COLO829 (cell line): ENCODE measurements at places on chromosomes 2 and 18.

DNA sequence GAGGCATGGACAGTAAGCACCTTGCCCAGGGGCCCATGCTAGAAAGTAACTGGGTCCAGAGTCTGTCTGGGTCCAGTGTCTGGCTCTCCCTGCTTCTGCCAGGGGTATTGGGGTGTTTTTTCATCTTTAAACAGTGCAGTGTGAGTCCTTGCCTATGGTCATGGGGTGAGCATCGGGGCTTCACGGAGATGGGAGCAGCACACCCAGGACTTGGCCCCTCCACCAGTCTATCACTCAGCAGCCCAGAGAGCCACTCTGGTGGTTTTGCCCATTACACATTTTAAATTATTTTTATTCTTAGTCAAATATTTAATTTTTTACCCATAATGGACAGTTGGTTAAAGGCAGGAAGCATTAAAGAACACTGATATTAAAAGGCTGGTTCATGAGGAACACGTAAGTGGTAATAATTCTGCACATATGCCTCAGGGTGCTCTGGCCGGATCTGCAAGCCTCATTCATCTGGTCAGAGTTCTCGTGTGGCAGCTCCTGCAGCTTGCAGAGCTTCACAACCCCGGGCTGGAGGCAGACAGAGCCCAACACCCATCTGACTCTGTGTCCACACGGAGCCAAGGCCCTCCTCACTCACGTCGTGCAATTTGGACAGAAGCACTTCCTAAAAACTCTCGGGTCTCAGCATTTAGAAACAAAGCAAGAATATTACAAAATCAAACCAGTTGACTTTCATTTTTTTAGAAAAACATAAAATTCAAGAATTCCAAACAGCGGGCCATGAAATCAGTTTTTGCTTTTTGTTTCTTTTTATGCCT lies 204.1 kb downstream of the CTIF start:
- DNase-seq = peak; percentile 43

- peak; percentile 3 for DNase-seq
Observed at GRCh38 chr2:96175951-96176350, 30.7 kb upstream of the DUSP2 start.

- no peak for DNase-seq
Observed at GRCh38 chr2:131425231-131425941, 50.5 kb upstream of the TUBA3D start.

DNA sequence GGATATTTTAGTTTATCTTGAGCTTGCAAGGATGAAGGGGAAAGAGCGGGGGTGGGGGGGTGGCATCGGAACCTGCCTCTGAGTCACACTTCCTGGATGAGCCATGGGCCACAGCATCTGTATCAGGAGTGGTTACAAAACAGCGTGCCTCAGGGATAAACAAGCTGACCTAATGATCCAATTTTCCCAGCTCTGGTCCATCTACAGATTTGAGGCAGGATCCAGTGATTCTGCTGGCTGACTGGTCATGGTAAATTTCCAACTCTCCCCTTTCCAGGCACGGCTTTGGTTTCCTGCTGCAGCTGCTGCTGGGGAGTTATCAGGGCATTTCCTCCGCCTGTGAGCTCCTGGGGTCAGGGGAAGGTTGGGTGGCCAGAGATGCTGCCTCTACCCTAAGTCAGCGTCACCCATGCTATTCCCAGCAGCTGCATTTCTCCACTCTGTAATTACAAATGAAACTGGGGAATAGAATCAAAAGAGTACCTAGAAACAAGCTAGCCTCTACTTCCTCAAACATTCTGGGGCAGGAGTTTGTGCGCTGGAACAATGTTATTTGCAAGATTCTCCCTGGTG lies 4.7 kb upstream of the HPCAL1 start:
- DNase-seq = peak; percentile 69

DNA sequence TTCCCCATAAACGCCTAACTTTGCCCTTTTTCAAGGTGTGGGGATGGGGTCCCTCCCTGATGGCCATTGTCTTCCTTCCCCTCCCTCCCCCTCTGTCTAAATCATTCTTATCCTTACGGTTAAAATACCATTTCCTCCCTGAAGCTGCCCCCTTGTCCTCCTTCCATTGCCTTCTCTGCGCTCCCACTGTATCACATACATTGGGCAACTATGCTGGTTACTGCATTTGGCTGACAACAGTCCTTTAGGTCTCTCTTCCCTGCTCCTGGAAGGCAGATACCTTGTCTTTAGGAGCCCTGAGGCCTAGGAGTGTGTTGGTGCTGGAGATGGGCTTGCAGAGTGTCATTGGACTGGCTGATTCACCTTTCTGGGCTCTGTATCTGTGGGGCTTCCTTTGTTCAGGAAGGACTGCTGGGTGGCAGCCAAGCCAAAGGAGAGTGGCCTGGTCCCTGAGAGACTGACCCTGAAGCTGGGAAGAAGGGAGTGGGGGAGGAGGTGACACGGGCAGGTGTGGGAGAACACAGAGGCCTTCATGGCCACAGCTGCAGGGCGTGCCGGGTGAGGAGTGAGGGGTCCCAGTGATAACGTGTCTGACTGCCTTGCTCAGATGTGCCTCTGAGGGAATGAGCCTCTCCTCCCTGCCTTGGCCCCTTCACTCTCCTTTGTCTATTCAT lies 2.2 kb downstream of the WNT6 start:
- DNase-seq = no peak

- no peak for DNase-seq
Observed at GRCh38 chr18:25174324-25174723, 177.6 kb downstream of the ZNF521 start.

DNA sequence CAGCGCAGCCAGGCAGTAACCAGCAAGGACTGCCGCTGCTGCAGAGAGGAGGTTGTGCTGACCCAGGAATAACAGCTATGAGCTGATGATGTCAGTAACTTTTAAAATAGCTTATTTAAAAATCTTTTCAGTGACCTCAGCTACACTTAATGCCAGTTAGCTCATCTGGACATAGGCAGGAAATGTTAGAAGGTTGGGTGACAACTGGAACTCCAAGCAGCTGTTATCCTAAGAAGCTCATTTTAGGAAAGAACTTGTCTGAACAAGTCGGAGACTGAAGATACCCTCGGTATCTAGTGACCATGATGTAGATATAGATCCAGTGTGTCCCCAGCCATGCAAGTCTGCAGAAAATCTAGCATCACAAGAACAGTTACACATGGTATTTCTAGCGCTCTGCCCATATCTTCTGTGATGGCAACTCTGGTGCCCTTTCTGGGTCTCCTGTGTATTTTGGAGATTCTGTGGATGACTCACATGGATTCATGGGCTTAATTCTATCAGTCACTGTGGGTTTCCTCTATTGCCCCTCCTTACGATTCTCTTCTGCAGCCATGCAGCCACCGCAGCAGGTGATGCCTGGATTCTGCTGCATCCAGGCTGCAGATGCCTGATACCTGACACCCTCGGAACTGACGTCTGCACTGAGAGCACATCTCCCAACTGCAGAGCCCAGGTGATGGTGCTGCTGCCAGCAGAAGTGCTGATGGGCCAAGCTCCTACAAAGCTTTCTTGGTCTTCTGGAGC lies 19.8 kb upstream of the PLEK start:
- no peak for DNase-seq

DNA sequence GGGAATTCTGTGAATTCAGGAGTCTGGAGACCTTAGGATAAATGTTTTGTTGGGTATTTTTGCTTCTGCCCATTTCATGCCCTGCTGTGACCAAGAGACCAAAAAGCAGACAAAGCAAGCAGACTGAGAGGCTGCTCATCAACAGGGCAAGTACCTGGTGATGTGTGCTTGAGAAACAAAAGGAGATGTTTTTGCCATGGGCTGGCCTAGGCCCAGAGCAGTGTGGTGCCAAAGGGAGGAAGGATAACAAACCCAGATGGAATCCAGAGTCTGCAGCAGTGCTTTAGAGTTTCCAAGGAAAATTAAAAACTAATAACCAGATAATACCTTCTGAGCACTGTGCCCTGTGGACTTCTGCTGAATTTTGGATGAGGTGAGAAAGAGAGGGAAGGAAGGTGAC lies 538.4 kb downstream of the STK39 start:
- no peak for DNase-seq

DNA sequence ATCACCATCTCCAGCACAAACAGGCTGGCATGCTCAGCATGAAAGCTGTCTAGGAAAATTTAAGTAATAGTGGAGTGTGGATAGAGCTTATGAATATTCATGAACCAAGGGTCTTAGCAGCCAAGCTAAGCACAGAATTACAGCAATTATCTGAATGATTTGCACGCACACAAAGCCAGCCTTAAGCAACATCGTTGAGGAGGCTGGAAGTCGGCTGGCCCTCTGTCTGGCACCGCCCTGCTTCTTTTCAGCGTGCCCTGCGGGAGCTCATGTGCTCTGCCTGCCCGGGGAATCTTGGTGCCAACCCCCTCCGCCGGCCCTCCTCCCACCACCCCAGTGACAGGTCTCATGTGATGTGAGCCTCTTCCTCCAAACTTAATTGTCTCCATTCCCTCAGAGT lies 540.1 kb downstream of the CMPK2 start:
- peak; percentile 6 for DNase-seq

- DNase-seq = no peak
Observed at GRCh38 chr2:158963071-158963470, 5.4 kb upstream of the TANC1 start.

DNA sequence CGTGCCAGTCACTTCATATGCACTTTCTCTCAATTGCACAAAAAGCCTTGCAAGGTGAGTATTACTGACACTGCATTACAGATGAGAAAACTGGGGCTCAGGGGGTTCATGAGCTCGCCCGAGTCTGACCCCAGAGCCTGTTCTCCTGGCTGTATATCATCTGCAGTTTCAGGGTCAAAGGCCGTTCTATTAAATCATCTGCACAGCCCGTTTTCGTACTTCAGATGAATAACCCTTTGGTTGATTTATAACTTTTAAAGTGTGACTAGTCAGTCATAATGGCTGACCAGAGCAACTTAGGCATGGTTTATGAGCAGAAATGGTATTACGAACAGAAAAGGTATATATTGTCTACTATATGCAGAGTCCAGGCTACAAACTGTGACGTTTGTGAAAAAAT lies 35.3 kb upstream of the NPAS2 start:
- no peak for DNase-seq

GRCh38 chr18:6374340-6374739 lies 40.4 kb downstream of the L3MBTL4 start:
- no peak for DNase-seq

DNA sequence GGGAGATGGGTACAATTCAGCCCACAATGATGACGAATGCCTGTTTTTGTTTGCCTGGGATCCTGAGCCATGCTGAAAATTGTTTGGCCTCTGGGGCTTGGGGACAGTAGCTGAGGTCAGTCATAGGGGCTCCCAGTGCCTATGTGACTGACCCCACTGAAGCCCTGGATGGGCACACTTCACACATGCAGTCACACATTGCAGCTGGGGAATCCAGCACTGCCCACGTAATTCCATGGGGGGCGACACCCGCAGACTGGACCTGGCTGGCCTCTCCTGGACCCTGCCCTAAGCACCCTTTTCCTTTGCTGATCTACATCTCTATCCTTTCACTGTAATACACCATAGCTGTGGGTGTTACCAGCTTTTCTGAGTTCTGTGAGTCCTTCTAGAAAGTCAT lies 295.2 kb upstream of the HS6ST1 start:
- DNase-seq = no peak

DNA sequence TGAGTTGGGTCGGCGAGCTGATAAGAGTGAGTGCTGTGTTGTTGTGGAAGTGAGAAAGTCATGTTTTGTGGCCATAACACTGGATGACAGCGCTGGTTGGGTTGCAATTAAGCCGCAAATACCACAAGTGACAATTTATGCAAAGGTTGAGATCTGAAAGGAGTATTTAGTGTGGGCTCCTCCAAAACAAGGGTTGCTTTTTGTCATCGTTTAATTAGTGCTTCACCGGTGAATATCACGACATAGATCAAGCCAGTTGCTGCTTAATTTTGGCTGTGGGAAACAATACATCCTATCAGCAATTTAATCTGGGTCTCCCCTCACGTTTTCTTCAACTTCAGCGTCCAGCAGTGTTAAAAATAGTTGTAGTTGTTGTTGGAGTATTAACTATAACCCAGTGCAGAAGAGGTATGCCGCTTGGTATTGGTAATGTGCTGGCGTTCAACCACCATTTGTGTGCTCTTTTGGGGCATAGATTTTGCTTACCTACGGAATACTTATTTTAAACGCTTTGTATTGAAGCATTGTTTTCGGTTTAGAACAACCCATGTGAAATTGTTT lies 662 bp downstream of the ACVR2A start:
- DNase-seq = no peak

GRCh38 chr2:64582774-64583340 lies 58.7 kb downstream of the AFTPH start:
- DNase-seq = no peak

- DNase-seq = no peak
Observed at GRCh38 chr18:26287644-26288043, 61.4 kb downstream of the TAF4B start.

DNA sequence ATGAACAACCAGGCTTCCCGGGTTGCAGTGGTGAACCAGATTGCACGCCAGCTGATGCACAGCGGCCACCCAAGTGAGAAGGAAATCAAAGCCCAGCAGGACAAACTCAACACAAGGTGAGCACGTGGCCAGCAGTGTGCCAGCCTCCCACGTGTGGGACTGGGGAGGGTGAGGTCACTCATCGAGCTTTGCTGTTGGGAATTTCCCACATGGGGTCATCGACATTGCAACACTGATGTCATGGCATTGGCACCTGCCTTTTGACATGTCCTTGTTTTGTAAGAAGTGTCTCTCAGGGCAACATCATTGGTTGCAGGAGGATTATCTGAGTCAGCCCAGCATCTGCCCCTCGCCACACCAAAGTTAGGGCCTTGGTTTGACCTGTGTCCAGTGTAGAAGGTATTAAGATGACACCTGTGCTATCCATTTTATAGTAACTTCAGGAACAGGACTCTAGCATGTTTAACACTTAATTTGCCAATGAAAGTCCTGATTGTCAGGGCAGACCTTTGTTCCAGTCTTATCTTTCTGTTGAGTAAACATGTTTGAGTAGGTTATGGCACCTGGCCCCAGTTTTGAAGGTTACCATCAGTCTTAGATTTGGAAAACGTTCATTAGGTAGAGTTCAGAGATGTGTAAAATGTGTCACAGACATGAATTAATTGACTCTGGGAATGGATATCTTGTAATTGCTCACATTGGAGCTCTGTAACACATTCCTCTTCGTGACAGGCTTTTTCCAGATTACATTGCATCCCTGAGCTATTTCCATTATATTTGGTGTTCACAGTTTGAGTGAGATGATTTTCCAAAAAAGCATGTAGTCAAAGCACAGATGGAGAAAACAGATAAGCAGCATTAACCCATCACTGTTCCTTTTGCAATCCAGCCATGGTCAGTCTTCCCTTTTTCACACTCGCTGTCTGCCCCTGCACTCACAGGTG lies 93.3 kb upstream of the EML6 start:
- no peak for DNase-seq

DNA sequence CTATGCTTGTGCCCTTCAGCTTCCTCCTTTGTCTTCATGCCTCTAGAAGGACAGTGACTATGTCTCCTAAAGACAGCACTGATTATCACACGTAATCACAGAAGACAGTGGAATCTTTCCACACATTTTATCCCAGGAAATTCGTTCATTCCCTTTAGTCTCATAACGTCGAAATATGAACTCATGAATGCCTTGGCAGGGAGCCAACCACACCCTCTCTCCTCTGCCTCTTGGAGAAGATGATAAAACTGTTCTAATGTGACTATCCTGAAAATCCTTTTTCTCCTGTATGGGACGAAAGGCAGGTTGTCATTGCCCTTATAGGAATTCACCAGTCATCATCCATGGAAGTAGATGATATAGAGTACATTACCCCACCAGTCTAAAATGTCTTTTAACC lies 726.6 kb upstream of the FANCL start:
- no peak for DNase-seq
